ENCODE measurements at places on chromosomes 12 and 14. TPM values are rescaled to one million over a fixed set of nuclear protein-coding genes. Genes with fewer than 3 reads are reported as not detected.

TESPA1 gene
- not detected for total RNA-seq

RNASE7 gene
- not detected for total RNA-seq

ACOT6 gene
- not detected for total RNA-seq

CCDC177 gene
- under 0.01 TPM for total RNA-seq

MAP1LC3B2 gene
- 0.26 TPM for total RNA-seq

SMIM41 gene
- 50.8 TPM for total RNA-seq

HHIPL1 gene
- 2.6 TPM for total RNA-seq

FBXO33 gene
- total RNA-seq, result 10.8 TPM

CHGA gene
- not detected for total RNA-seq

Measured in epithelial cell of alveolus of lung (primary cell).